COLO829 (cell line): ENCODE measurements at places on chromosomes 16 and 17.

GRCh38 chr16:73233329-73233765 lies 185.4 kb upstream of the ZFHX3 start:
- DNase-seq, result no peak

GRCh38 chr16:30027588-30028437 lies 3.3 kb downstream of the TLCD3B start:
- DNase-seq, result no peak

DNA sequence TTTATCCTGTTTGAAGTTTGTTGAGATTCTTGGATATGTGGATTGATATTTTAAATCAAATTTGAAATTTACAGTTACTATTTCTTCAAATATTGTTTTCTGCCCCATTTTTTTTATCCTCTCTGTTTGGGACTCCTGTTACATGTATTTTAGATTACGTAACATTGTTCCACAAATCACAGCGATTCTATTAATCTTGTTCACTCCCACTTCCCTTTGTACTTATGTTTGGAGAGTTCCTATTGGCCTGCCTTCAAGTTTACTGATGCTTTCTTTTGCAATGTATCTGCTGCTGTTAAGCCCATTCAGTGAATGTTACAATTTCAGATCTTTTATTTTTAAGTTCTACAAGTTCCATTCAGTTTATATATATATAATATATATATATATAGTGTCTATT lies 288.3 kb upstream of the TNRC6C start:
- no peak for DNase-seq

DNA sequence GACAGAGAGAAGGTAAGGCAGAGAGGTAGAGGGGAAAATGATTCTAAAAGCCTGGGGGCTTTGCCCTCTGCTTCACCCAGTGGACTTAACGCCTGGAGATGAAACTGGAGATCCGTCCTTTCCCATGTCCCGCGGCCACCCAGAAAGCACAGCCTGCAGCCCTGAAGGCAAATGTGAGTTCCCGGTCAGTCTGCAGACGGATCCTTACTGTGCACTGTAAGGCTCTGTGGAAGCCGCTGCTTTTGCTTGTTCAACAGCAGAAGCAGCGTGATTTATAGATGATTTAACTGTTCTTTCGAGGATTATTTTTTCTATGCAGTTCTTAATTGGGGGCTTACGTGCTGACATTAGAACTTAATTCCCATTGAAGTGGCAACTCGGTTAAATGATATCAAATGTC lies 290.4 kb downstream of the FOXL1 start:
- no peak for DNase-seq

- no peak for DNase-seq
Measured at GRCh38 chr16:4634768-4635167, 10.1 kb downstream of the MGRN1 start.

GRCh38 chr17:12995896-12996295 lies 21.9 kb downstream of the ELAC2 start:
- no peak for DNase-seq
